ENCODE measurements at places on chromosomes 7 and 10.

GRCh38 chr7:15507171-15507570 lies 54.6 kb downstream of the AGMO start:
- DNase-seq, result no peak

- DNase-seq, result no peak
These were observed 84.2 kb upstream of the AGBL3 start for GRCh38 chr7:134902058-134902457.

GRCh38 chr7:73429215-73429614 lies 4.4 kb upstream of the FZD9 start:
- DNase-seq, result no peak

DNA sequence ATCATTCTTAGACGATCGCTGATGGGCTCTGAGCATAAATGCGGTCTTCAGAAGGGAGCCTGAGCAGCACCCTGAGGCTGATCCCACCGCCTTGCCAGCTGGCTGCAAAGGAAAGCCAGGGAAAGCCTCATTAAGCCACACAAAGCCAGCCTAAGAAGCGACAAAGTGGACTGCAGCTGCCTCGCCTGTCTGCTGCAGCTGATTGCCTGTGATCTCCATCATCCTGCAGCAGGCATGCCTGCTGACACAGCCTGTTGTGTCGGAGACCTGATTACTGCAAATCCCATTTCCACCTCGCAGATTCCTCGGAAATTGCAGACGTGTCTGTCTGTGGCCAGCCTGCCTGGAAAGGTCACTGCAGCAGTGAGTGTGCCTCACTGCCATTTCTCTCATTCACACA lies 1087.0 kb upstream of the AUTS2 start:
- no peak for DNase-seq

- no peak for DNase-seq
These were observed 117.6 kb downstream of the TNS3 start for GRCh38 chr7:47464266-47464665.

DNA sequence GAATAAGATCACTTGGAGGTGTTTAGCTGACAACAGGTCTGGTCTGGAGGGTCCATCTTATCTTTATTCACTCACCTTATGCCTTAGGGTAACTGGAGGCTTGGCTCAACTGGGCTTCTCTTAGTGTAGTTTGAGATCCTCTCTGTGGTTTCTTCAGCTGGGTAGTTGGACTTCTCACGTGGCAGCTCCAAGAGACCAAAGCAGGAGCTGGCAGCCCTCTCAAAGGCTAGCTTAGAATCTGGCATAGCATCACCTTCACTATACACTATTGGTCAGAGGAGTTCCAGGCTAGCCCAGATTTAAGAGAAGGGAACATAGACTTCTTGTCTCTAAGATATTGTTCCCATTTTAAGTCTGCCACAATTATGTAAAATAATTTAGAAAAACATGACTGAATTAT lies 16.4 kb downstream of the ADK start:
- no peak for DNase-seq

DNA sequence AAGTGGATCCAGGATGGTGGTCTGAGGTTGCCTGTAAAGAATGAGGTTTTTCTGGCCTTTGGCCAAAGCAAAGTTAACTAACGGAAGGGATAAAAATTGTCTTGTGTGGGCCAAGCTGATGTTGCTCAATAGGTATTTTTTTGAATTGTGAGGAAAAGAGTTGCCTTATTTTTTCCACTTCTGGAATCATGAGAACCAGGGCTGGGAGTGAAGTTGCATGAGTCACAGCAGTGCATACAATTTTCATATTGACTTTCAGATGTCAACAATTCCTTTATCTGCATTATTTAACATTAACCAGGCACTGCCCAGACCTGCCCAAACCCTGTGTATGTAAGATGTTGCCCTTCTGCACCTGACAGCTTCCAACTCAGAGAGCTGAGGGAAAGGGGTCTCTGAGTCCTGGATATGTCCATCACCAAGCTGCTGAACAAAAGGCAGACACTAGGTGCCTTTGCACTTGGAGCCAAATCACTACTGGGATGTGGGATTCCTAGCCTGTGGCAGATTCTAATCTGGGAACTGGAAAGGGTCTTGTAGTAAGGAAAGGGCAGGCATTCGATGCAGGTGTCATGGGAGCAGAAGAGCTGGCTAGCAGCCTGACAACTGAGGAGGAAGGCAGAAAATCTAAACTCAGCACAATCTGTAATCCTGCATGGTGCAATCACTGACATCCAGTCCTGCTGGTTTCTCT lies 52.3 kb upstream of the SLC35B4 start:
- DNase-seq, result no peak

- no peak for DNase-seq
These were observed 255.2 kb downstream of the ARL4A start for GRCh38 chr7:12942609-12943008.

- no peak for DNase-seq
These were observed 386.9 kb upstream of the LRRTM3 start for GRCh38 chr10:66538908-66539307.

DNA sequence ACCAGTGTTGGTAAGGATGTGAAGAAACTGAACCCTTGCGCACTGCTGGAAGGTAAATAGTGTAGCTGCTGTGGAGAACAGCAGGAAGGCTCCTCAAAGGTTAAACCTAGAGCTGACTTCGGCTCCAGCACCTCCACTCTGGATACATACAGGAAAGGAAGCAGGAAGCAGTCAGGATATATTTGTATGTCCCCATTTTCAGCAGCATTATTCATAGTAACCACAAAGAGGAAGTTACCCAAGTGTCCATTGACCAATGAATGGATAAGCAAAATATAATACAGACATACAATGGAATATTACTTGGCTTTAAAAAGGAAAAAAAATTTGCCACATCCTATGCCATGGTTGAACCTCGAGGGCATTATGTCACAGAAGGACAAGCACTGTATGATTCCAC lies 15.0 kb downstream of the RET start:
- DNase-seq, result no peak

DNA sequence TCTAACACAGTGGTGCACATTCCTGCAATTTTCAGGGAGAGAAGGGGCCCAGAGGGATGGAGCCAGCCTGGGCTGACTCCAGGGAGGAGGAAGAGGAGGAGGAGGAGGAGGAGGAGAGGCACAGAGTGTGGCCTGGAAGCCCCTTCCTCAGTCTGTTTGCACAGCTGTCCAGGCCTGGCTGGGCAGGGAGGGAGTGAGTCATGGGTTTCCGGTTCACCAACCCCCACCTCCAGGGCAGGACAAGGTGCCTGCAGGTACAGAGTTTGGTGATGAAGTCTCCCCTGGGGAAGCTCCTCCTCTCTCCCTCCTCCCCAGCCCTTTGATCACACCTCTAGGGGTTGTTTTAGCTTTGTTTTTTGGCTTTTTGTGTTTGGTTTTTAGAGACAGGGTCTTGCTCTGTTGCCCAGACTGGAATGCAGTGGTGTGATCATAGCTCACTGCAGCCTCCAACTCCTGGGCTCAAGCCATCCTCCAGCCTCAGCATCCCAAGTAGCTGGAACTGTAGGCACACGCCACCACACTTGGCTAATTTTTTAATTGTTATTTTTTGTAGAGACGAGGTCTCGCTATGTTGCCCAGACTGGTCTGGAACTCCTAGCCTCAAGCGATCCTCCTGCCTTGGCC lies 77.5 kb upstream of the CUX1 start:
- DNase-seq, result no peak

DNA sequence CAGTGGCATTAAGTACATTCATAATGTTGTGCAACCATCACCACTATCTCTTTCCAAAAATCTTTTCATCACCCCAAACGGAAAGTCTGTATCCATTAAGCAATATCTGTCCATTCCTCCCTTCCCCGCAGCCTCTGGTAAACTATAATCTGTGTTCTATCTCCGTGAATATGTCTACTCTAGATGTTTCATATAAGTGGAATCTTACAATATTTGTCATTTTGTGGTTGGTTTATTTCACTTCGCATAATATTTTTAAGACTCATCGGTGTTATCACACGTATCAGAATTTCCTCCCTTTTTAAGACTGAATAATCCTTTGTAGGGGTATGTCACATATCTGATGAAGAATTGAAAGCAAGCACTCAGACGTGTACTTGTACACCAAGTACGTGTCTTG lies 86.0 kb upstream of the FGFR2 start:
- no peak for DNase-seq

GRCh38 chr10:102673819-102674511 lies 29.7 kb downstream of the TRIM8 start:
- DNase-seq, result peak; percentile 47

DNA sequence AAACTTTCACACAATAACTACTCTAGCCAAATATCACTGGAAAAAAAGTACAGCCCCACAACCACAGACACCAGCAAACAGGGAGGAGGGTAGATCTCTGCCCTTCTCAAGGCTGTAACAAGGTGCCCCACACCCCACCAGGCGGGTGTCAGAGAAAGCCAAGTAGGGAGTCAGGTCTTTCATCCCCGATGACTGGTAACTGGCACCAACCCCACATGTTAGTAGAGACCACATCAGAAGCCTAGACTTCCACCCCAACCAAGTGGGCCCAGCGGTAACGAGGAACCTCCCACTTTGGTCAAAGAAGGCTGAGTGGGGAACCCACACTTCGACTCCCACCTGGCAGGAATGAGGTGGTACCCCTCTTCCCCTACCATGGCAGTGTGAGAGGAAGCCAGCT lies 16.4 kb upstream of the RUFY2 start:
- peak; percentile 8 for DNase-seq

DNA sequence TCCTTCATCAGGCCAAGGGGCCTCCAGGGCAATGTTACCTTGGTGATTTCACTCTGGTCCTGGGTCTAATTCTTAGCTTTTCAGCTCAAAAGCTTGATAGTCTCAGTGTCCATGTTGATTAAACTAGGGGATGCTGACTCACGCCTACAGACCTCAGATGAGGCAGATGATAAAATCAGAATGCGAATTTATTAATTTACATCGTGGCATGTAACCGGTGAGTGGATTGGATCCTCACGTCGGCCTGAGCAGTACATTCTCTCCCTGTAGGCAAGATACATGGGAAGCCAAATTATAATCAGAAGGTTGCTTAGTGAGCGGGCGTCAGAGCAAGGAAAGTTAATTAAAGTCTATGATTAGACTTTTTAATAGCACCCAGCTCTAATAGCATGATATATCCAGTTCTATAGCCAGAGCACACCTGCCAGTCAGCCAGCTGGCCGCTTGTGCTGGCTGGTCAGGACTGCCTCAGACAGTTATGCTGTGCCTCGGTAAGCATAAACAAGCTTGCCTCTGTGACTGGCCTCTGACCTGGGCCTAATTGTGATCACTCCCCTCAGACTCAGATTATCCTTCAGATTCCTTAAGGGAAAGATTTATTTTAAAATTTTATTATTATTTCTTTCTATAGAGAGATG lies 20.2 kb upstream of the CPA5 start:
- DNase-seq, result no peak

DNA sequence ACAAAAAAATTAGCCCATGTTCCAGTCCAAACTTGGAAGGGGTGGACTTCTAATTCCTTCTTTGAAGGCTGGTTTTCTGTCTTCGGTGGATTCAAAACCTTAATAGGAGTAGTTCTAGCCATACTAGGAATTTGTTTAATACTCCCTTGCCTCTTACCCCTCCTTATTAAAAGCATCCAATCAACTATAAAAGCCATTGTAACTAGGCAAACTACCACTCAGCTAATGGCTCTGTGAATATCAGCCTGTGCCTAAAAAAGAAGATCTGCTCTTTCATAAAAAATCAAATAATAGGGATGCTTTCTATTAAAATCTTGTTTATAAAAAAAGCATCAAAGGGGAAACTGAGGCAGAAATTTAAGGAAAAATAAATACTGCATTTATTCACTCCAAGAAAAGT lies 4.1 kb upstream of the ADCK2 start:
- no peak for DNase-seq

GRCh38 chr10:97964748-97965147 lies 65.7 kb downstream of the CRTAC1 start:
- no peak for DNase-seq

- no peak for DNase-seq
These were observed 4.2 kb downstream of the AHR start for GRCh38 chr7:17302575-17303142.

DNA sequence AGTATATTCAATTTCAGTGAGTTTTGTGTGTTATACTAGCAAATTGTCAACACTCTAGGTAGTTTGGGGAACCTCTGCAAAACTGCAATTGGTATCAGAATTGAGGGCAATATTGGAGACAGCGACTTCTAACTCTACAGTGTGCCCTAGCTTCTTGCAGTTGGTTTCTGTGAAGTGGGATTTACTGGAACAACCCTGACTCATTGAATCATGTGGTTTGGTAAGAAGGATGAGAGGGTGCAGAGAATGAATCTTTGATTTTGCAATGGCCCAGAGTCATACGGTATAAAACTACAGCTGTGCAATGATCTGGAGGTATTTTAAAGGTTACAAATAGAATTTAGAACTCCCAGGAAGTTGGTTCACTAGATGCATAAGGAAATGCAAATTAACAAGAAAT lies 129.1 kb upstream of the PPP1R3A start:
- no peak for DNase-seq

DNA sequence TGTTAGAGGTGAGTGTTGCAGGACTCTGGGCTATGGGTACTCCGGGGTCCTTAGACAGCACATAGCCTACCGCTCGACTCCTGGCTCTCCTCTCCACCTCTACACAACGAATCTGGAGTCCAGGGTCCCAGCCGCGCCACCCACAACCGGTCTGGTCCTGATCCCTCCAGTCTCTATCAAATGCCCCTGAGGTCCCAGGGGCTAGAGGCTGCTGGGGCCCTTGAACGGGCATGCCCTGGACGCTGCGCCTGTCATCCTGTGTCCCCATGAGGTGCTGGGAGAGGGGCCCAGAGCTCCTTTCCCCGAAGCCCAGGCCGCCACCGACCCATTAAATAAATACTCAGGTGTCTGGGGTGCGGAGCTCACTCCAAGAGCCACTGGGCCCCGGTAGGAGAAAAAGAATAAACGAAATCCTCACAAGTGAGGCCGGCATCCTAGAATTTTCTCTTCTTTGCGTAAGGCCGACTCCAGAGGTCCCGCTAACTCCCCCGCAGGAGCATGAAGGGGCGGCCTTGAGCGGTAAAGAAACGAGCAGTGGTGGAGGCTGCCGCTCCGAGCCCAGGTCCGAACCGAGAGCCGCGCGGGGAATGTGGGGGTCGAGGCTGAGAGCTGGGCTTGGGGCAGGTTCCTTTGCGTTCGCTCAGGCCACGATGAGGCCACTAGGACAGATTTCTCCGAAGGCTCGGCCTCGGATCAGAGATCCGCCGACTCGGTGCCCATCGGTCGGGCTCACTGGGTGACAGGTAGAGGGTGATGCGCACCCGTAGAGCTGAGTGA lies 166.7 kb downstream of the NRF1 start:
- peak; percentile 7 for DNase-seq

DNA sequence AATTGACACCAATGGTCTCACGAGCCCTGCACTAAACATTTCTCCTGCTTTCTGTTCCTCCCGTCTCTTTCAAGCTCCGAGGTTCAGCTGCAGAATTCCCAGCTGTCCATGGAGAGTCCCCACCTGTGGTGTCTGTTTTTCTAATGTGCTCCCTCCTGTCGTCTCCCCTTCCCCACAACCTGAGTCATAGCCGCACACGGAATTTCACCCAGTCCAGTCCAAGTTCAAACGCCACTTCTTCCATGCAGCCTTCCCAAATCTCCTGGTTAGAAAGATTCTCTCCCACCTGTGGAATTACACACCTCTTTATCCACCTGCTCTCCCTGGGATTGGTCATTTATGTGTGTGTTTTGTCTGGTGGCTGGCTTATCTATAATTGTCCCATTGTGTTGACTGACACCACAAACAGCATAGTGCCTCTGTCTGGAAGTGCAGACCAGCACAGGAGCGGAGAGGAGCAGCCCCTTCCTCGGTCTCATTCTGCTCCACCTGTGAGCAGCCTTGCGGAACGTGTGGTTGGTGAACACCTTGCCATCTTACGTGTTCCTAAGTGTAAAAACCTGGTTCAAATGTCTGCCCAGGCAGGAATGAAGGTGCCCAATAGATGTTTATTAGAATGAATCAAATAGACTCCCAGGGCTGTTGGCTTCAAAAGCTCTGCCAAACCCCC lies 3.3 kb upstream of the DIP2C start:
- no peak for DNase-seq

Data from stimulated activated CD4-positive, alpha-beta T cell treated with anti-CD3 and anti-CD28 coated beads, Interleukin-4, amount 100 ng/mL, for 1 hour (primary cell).